Smooth muscle cell of the umbilical artery (primary cell): ENCODE measurements at places on chromosomes 6 and 20. TPM values are rescaled to one million over a fixed set of nuclear protein-coding genes. Genes with fewer than 3 reads are reported as not detected.

RIPOR2 gene
- total RNA-seq = 0.30 and 0.42 TPM in 2 replicates

NKAPL gene
- total RNA-seq = 0.89 and 1.9 TPM in 2 replicates

BMP7 gene
- total RNA-seq = not detected in 2 replicates

MYLK2 gene
- total RNA-seq = 0.14 TPM in 1 of 2 replicates, not detected in the other

DNAH8 gene
- not detected in 2 replicates for total RNA-seq

SLC32A1 gene
- not detected in 2 replicates for total RNA-seq

KCNK16 gene
- not detected in 2 replicates for total RNA-seq

SRSF12 gene
- total RNA-seq = under 0.01 and 0.14 TPM in 2 replicates
